Neural crest cell (in vitro differentiated cells): ENCODE measurements at places on chromosomes 5 and 9.

DNA sequence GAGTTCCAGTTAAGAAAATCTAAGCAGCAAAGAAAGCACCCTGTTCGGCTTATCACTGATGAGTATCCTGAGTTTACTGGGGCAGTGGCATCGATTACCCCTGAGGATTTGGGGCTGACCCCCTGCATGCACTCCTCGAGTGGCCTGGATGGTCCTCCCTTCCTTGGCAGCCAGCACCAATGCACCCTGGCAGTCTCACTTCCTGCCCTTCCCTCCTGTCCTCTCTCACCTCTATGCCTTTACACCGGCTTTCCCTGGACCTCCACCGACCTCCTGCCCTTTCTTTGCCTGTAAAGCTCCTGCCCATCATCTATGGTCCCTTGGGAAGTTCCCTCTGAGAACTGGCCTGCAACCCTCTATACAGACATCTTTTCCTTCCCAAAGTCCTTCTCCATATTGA lies 97.1 kb downstream of the TTLL11 start:
- H3K4me1 ChIP-seq, result peaks cover 5% of the 10 kb centered on the region
- no peak overlapping the region for H3K4me3 ChIP-seq
- H3K36me3 ChIP-seq, result no peaks in the 10 kb centered on the region
- no peak for DNase-seq
- no peak overlapping the region for H3K27ac ChIP-seq

DNA sequence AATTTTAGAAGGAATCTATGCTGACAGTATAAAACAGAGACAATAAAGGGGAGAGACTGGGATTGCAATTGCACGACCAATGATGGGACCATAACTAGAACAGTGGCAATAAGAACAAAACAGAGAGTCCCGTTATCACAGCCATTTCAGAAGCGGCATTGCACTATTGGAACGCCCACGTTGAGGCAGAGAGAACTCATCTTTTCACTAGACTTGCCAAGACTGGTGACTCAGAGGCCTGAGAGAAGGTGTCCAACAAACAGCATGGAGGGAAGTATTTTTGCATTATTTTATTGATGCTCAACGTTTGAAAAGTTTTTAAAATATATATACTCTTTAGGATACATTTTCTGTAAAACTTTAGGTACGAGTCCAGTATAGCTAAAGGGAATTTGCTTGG lies 737.7 kb downstream of the TLE1 start:
- no peak for DNase-seq
- no peaks in the 10 kb centered on the region for H3K27me3 ChIP-seq
- H3K4me3 ChIP-seq, result no peak overlapping the region
- H3K27ac ChIP-seq, result no peak overlapping the region

GRCh38 chr5:157180374-157181264 lies at the start of gene ITK:
TSS of gene ITK (plus strand) at chr5:157180840. CDS start at chr5:157180978, 138 bp downstream.
- no peaks in the 10 kb centered on the region for H3K4me1 ChIP-seq
- DNase-seq, result no peak
- no peak within 1 kb of the TSS for H3K4me3 ChIP-seq
- no peak within 1 kb of the TSS for H3K27ac ChIP-seq
- no peaks in the 10 kb centered on the region for H3K36me3 ChIP-seq

GRCh38 chr5:31911291-31912265 lies 262.5 kb downstream of the GOLPH3 start:
- H3K4me1 ChIP-seq, result peaks cover 8% of the 10 kb centered on the region
- no peaks in the 10 kb centered on the region for H3K27me3 ChIP-seq

GRCh38 chr5:179874536-179875292 lies 16.1 kb upstream of the MRNIP start:
- peaks cover 4% of the 10 kb centered on the region for H3K4me1 ChIP-seq
- peaks cover 14% of the 10 kb centered on the region for H3K36me3 ChIP-seq
- no peaks in the 10 kb centered on the region for H3K27me3 ChIP-seq
- no peak overlapping the region for H3K27ac ChIP-seq

DNA sequence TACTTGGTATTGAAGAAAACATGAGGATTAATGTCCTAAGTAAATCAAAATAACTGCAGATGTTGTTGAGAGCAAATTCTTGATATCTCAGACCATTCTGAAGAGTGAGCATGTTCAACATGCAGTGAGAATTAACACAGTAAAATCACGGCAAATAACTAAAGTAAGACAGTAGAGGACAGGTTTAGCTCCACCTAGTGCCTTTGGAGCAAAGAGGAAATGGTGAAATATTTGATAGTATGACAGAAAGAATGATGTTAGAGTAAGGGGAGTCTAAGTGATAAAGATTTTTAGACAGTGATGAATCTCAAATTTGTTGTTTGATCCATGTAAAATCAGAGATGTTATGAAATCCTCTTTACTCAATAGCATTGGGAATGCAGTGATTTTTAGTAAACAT lies 424.2 kb downstream of the TMEM161B start:
- H3K36me3 ChIP-seq, result peaks cover 2% of the 10 kb centered on the region
- H3K4me1 ChIP-seq, result peaks cover 11% of the 10 kb centered on the region
- no peak for DNase-seq
- H3K4me3 ChIP-seq, result no peak overlapping the region

GRCh38 chr9:5892456-5893133 lies 1.9 kb downstream of the MLANA start:
- H3K27me3 ChIP-seq, result no peaks in the 10 kb centered on the region
- peaks cover 3% of the 10 kb centered on the region for H3K4me1 ChIP-seq
- no peak overlapping the region for H3K4me3 ChIP-seq
- peaks cover 4% of the 10 kb centered on the region for H3K36me3 ChIP-seq
- no peak for DNase-seq

DNA sequence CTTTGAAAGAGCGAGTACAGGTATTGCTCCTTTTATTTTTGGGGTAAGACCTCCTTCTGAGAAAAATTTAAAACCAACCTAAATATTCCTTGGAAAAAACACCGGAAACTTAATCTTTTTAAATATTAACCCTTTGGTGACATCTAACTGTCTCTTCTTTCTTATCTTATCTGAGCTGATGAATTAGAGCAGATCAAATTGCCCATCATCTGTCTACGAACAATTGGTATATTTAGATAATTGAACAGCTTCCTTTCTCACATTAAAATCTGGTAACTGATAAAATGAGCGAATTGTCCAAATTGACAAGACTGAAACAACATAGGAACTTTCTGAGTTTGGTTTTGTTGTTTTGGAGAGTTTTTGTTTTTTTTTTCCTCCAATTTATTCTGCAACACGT lies 2.0 kb downstream of the ISL1 start:
- no peak overlapping the region for H3K27ac ChIP-seq
- peaks cover 99% of the 10 kb centered on the region for H3K27me3 ChIP-seq
- peaks cover 2% of the 10 kb centered on the region for H3K36me3 ChIP-seq
- H3K4me1 ChIP-seq, result peaks cover 22% of the 10 kb centered on the region

DNA sequence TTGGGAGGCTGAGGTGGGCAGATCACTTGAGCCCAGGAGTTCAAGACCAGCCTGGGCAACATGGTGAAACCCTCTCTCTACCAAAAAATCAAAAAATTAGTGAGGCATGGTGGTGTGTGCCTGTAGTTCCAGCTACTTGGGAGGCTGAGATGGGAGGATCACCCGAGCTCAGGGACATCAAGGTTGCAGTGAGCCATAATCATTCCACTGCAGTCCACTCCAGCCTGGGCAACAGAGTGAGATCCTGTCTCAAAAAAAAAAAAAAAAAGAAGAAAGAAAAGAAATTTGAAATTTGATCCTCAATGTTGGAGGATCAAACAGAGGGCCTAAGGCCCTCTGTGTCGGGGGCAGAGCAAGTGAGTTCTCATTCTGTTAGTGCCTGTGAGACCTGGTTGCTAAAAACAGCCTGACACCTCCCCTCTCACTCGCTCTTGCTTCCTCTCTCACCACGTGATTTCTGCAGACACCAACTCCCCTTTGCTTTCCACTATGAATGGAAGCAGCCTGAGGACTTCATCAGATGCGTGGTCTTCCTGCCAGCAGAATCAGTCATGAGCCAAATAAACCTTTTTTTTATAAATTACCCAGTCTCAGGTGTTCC lies 8.4 kb upstream of the GOLPH3 start:
- no peak overlapping the region for H3K4me3 ChIP-seq
- DNase-seq, result no peak
- peaks cover 4% of the 10 kb centered on the region for H3K36me3 ChIP-seq
- H3K27ac ChIP-seq, result no peak overlapping the region
- no peaks in the 10 kb centered on the region for H3K4me1 ChIP-seq

GRCh38 chr5:148949841-148950470 lies 112.9 kb downstream of the SH3TC2 start:
- peaks cover 8% of the 10 kb centered on the region for H3K4me1 ChIP-seq
- no peak overlapping the region for H3K4me3 ChIP-seq
- no peaks in the 10 kb centered on the region for H3K36me3 ChIP-seq
- no peak overlapping the region for H3K27ac ChIP-seq
